ENCODE measurements at places on chromosomes 11 and 22.

DNA sequence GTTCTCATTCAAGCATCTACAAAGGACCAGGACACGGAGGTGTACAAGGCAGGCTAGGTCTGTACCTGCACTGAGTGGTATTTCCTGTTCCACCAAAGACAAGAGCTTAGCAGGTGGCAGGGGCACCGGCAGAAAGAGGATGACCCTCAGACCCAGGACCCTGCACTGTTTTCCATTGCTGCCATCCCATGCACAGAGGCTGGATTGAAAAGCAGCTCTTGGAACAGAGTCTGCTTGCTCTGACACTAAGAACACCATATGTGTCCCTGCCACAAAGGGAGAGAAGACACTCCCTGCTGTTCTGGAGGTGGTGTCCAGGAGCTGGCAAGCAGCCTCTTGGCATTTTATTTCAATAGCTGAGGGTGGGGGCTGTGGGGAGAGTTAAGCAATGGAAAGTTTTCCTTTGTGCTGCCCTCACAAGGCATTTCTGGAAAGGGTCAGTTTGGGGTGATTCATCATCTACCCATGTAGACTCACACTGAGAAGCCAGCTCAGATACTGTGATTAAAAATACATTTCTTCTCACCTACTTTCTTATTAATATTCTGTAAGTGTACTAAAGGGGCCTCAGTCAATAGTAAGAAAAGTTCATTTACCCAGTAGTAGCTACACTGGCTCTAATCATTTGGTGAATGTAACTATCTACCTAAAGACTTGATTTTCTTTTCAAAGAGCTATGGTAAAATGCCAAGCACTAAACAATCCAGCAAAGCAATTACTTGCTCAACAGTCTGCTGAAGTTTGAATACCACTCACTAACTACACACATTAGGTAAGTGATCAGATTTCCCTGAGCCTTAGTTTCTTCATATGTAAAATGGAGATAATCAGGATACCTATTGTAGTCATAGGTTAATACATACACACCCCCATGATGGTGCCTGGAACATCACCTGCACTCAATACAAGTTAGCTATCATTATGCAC lies 55.2 kb downstream of the SLC1A2 start:
- no peak for DNase-seq

- no peak for DNase-seq
Observed at GRCh38 chr11:65159012-65159411, 11.0 kb upstream of the SPDYC start.

DNA sequence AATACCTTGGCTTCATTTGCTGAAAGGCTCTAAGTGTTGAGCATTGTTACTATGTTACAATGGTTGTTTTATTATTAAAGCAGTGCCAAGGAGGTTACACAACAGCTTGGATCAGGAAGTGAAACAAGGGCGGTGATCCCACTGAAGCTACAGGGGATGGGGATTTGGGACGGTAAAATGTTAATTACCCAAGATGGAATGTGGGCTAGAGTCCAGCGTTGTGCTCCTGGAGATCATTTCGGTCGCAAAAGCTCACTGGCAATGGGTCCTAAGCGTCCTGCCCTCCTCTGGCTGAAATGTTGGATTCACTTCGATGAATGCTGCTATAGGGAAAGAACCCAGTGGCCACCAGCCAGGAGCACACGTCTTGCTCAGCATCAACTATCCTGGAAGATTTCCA lies 48.3 kb downstream of the FAM83F start:
- DNase-seq: no peak

GRCh38 chr22:32623943-32624342 lies 149.3 kb downstream of the FBXO7 start:
- no peak for DNase-seq

GRCh38 chr11:57500515-57500914 lies 15.0 kb downstream of the SLC43A1 start:
- no peak for DNase-seq

DNA sequence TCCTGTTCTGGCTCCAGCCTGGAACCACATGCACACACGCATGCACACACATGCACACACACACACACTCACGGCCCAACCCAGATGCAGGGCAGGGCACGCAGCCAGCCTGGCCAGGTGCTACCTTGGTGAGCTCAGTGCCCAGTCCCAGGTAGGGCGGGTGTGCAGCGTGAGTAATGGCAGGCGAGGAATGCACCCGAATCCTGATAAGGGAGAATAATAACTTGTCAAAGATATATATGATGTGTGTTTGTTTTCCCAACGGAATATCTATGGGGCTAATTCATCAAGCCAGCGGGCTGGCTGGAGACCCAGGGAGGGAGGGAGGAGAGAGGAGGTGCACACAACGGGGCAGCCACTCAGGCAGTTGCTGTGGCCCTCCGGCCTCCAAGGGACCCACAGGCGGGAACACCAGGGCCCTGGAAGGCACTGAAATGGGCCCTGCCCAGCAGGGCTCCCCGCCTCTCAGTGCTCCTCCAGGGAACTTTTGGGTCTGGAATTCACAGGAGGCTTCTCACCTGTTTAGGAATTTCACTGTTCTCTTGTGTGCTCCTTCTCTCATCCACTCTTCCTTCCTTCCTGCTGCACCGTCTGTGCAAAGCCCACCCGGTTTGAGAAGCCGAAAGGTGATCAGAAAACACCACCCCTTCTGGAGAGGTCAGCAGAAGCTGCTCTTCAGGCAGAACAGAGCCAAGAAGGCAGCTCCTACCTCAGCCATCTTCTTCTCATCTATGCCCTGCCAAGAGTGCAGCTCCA lies 79.0 kb downstream of the BUD13 start:
- DNase-seq: no peak

DNA sequence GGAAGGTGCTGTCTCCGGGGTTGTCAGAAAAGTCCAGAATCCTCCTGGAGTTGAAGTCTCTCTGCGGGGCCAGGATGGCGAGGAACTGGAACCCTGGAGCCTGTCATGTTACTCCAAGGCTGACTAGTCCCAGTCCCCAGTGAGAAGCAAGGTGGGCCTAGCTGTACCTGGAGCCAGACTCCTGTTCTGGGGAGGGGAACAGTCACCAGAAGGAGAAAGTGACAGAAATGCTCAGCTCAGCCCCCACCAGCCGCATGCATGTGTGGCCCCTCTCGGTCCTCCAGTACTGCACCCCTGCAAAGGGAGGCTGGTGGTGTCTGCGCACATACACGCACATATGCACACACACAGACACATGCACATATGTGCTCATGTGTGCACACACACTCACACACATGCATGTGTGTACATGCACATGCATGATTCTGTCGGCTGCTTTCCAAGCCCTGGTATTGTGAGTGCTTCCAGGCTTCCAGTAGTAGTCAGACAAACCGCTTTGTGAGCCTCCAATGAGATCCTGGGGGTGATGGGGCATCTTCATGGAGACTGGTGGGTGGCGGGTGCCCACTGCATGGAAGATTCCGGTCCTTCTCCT lies 54.3 kb downstream of the RTL6 start:
- no peak for DNase-seq

DNA sequence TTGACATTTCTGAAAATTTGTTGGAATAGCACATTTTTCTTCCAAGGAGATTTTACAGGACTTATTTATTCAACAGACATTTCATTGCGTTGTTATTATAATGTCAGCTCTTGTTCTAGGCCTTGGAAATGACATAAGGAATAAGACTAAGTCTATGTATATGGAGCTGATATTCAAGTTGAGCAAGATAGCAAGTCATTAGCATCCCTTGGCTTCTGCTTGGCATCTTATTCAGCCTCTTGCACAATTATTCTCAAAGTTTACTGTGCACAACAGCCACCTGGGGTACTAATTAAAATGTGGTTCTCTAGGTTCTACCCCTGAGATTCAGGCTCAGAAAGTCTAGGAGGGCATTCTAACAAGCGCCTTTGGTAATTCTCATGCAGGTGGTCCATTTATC lies 304.8 kb upstream of the DDI1 start:
- no peak for DNase-seq

- peak; percentile 42 for DNase-seq
Observed at GRCh38 chr11:81869351-81870065, 864.2 kb downstream of the FAM181B start.

GRCh38 chr22:36222887-36223450 lies 16.4 kb downstream of the APOL2 start:
- DNase-seq: no peak

DNA sequence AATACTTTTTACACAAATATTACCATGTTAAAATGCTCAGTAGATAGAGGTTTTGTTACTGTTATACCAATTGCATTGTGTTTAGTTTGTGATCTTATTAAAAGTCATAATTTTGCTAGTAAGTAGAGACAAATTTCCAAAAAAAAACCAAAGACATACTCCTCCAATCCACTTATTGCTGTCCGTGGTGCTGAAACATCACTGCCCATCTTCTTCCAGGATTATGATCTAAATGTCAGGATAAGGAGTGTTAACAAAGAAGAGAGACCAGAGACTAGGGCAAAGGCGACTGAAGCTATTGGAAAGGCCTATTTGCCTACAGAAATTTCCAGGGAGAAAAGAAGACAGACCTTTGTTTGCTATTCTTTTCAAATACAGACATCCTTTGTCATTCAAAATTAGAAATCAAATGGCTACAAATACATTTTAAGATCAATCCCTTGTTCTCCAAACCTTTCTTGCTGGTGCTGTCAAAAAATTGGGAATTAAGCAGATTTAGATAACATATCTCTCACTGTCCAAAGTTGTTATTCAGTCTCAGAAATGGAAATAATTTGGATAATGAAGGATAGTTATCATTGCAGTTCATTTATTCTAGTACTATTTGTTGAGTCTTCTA lies 199.7 kb downstream of the C11orf91 start:
- no peak for DNase-seq

Data from activated T-cell treated with anti-CD3 and anti-CD28 coated beads for 1 hour (primary cell).